Frontal cortex (tissue), 4 donors: ENCODE measurements at places on chromosomes 3 and 15. TPM values are rescaled to one million over a fixed set of nuclear protein-coding genes. Genes with fewer than 3 reads are reported as not detected.

Gene OR5K1
- total RNA-seq, result not detected

Gene FSTL1
- 32.2 TPM for total RNA-seq

Gene C3orf52
- total RNA-seq, result 0.41 TPM

Gene SUCNR1
- 0.41 TPM for total RNA-seq

Gene RARB
- 28.5 TPM for total RNA-seq

Gene XYLB
- 4.1 TPM for total RNA-seq

Gene KCTD6
- 24.5 TPM for total RNA-seq

Gene IQCH
- 2.9 TPM for total RNA-seq

Gene PEX11A
- 12.6 TPM for total RNA-seq

Gene HEMK1
- 4.5 TPM for total RNA-seq

Gene LZTFL1
- total RNA-seq, result 24.5 TPM

Gene BBS4
- 17.1 TPM for total RNA-seq

GRCh38 chr3:179852142-179852905 lies 184.4 kb downstream of the PEX5L start:
- DNase-seq, result no peak

- DNase-seq, result no peak
These were observed 237.5 kb downstream of the UBE2E2 start for GRCh38 chr3:23440416-23441294.

- no peak for DNase-seq
These were observed 2.0 kb downstream of the CA12 start for GRCh38 chr15:63379492-63380150.

DNA sequence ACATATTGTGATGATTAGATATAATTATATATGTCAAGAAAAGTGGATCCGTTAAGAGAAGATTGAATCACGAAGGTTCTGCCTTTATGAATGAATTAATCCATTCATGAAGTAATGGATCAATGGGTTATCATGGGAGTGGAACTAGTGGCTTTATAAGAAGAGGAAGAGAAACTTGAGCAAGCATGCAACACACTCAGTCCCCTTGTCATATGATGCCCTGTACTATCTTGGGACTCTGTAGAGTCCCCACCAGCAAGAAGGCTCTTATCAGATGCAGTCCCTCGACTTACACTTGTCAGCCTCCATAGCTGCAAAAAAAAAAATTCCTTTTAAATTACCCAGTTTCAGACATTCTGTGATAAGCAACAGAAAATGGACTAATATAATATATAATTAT lies 301.9 kb downstream of the RAP2B start:
- no peak for DNase-seq

- DNase-seq, result no peak
These were observed 144.1 kb downstream of the FILIP1L start for GRCh38 chr3:99970198-99970597.

DNA sequence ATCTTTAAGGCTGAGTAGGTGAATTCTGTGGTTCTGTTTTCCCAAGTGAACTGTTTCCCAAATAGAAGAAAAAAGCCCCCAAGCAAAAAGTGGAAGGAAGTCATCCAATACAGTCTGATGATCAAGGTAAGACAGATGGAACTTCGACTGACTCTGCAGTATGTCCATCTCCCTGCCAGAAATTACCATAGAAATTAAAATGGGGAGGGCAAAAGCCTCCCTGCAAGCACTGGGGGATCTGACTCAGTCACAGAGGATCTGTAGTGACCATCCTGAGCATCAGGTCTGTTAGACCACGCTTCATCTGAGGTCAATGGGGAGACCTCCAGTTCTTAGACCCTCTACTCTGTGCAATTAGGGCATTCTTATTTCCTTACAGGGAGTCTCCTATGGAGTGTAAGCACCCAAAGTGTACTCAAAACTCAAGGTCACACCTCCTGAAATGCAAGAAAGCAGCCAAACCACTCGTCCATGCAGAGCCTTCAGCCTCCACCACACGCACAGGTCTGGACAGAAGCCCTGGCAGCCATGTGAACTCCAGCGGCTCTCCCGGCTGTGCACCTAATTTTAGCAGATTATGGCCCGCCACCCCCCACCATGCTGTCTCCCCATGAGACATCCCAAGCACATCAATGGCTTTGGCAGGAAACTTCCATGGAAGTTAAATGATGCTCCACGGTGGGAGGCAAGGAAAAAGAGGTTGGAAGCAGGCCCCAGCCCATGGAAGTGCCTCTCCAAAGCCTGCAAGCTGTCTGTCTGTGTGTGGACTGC lies 348.7 kb downstream of the NTRK3 start:
- no peak for DNase-seq

DNA sequence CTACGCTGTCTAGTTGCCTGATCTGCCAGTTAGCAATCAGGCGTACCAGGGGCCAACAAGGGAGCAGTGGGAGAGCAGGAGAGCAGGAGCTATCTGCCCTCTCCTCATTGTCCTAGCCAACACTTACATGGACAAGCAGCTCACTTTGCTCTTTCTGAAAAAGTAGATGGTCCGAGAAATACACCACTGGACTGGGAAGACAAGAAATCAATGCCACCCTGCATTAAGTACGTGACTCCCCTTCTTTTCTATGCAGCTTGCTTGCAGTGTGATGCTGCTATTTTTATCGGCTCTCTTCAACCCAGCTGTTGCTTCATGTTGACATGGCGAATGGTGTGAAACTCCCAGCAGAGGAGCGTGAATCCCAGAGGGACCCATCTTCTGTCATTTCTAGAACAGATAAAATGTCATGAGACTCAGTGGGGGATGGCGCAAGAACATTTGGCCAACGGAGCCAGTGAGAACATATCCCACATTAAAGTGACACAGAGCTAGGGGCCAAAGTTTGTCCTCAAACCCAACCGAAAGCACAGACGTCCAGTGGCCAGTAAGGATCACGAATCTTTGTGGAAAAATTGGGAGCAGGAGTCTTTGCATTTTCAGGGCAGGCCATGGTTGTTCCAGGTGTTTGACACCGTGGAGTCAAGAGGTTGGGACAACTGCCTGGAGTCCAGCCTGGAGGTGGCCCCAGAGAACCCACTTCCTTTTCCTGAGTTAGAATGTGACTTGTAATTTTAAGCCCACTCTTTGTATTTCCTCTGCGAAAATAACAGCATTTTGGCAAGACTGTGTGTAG lies 53.7 kb upstream of the MEF2A start:
- no peak for DNase-seq

- no peak for DNase-seq
These were observed 56.2 kb upstream of the LEKR1 start for GRCh38 chr3:156769721-156770654.

DNA sequence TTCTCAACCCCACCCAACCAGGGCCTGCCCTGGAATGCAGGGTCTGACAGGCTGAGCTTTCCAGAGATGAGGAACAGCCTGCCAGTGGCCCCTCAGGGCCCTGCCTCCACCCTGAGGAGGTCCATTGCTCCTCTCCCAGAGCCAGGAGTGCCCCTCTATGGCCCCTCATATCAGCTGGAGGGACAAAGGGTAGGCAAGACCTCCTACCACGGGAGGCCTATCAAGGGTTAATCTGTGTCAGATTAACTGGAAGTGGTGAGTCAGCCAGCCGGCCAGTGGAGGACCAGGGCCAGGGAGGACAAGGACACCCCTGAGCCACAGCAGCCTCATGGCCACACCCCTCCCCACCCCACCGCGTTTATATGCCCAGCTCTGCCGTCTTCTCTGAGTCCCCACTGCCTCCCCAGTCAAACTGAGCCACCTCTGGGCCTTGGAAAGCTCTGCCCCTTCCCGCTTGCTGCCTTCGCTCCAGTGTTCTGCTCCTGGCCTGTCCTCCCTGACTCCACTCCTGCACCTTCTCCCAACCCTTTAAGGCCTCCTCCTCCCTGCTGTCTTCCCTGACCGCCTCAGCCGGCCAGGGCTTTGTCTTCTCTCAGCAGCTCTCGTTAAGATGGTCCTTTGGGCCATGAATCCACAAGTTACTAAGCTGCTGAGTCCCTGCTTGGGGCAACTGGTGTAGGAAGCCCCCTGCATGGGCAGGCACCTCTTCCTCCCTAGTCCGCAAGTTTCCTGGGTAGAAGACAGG lies 6.5 kb downstream of the CCDC33 start:
- DNase-seq, result no peak

DNA sequence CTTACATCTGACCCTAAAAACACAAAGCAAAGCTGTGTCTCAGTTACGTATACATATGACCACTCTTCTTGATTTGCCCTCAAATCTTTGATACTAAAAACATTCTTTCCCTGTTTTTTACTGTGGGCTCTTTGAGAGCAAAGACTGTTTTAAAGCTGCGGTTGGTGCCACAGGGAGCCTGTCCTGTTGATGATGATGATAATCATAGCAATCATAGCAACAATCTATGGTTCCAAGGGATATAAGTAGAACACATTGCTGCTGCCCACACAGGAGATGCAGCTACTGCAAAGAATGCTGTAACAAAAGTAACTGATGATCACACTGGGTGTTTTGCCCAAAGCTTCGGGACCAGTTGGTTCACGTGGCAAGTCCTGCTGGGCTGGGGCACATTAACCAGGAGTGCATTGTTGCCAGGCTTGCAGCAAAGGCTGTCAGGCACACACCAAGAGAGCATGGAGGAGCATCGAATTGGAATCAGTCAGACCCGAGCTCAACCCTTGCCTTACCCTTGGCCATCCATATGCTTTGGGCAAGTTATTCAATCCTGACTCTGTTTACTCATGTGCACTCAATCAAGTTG lies 131.4 kb upstream of the EIF1B start:
- DNase-seq, result no peak

- no peak for DNase-seq
These were observed 126.8 kb upstream of the ARHGEF3 start for GRCh38 chr3:56928379-56929068.

GRCh38 chr3:59567661-59568060 lies 517.8 kb upstream of the CFAP20DC start:
- no peak for DNase-seq

DNA sequence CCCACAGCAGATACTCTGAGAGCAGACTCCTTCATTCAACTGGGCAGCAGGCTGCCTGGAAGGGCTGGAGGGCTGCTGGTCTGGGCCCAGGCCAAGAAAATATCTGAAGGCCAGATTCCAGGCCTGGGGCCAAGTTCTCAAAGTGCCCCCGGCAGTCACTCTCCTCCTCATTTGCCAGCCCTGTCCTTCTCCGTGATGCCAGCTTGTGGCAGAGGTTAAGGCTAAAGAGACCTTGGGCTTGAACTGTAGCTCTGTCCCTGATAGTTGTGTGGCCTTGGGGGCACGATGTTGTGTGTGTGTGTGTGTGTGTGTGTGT lies 39.0 kb downstream of the FAM3D start:
- no peak for DNase-seq

DNA sequence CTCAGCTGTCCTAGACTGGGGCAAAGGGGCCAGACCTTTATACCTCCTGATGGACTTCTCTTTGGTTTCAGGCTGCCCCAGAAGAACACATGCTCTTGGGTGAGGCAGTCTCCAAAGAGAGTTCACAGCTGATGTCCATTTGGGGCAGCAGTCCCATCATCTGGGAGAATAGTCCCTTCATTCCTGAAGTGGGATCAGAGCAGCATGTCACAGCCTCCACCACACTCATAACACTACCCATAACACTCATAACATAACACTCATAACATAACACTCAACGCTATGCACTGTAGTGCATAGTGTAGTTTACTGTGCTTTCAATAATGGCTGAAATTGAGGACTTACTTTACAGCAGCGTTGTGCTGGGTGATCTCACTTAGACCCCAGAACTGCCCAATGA lies 36.7 kb upstream of the PLCL2 start:
- no peak for DNase-seq

- DNase-seq, result no peak
These were observed 368.2 kb upstream of the ROPN1 start for GRCh38 chr3:124360155-124360554.

DNA sequence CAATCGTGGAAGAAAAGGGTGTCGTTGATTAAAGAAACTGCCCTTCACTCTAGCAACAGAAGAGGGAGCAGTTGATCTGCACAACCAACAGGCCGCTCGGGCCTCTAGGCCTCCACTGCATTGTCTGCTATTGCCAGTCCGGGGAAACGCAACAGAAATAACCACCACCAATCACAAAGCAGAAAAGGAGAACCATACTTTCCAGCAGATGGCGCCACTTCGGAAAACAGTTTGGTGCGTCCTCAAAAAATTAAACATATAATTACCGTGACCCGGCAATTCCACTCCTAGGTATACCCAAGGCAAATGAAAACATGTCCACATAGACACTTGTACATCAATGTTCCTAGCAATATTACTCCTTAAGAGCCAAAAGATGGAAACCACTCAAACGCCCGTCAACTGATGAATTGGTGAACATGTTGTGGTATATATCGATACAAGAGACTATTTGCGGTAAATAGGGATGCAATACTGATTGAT lies 154.1 kb downstream of the TJP1 start:
- DNase-seq, result peak; percentile 69

- DNase-seq, result no peak
These were observed 162.6 kb downstream of the IL5RA start for GRCh38 chr3:2947536-2947935.

- no peak for DNase-seq
These were observed 142.5 kb upstream of the PRR23C start for GRCh38 chr3:139187154-139187553.

GRCh38 chr3:132343018-132343612 lies 25.9 kb downstream of the ACP3 start:
- no peak for DNase-seq

DNA sequence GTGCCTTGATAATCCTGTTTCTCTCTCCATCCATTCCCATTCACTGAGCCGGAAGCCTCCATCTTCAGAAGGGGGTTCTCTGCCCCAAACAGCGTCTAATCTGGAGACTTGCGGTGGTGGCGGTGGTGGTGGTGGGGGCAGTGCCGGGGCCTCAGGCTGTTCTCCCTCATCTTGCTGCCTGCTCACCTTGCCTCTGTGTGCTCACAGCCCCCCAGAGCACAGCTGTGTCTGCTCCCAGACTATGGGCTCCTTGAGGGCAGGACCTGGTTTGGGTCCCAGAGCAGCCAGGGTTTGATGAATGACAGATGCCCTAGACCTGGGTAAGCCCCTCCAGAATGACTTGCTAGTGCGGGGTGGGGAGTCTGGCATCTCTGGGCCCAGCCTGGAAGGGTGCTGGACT lies 430 bp upstream of the PSTPIP1 start:
- DNase-seq, result no peak

DNA sequence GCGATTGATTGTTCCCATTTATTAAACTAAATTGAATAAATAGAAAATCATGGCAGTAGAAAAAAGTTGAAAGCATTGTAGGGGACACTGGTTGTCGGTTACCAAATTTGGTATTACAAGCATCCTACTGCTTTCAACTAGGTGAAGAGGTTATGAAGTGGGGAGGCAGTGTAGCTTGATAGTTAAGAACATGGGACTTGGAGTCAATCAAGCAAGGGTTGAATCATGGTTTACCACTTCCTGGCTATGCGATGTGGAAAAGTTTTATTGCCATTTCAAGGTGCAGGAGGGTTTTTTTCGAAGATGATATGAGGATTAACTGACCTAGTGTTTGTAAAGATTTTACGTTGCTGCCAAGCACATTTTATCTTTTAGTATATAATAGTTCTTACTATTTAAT lies 318.2 kb upstream of the KCNH8 start:
- no peak for DNase-seq

- no peak for DNase-seq
These were observed 44.5 kb upstream of the MCTP2 start for GRCh38 chr15:94186770-94187331.

DNA sequence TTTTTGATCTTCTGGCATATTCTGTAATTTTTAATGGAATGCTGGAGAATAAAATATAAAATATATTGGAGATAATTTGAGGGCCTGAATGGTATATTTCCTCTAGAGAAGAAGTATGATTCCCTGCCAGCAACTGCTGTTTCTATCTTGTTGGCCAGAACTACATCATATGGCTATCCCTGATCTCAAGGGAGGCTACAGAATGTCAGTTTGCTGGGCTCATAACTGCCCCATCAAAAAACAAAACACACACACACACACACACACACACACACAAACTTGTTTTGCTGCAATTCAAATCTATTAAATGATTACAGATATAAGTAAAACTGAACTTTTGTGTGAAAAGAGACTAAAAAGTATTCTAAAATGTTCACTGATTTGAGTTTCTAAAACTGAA lies 51.0 kb downstream of the RASA2 start:
- no peak for DNase-seq
